Stimulated activated CD4-positive, alpha-beta T cell treated with anti-CD3 and anti-CD28 coated beads, Interleukin-15, amount 100 ng/mL, for 24 hours (primary cell): ENCODE measurements at places on chromosomes 3 and 15.

DNA sequence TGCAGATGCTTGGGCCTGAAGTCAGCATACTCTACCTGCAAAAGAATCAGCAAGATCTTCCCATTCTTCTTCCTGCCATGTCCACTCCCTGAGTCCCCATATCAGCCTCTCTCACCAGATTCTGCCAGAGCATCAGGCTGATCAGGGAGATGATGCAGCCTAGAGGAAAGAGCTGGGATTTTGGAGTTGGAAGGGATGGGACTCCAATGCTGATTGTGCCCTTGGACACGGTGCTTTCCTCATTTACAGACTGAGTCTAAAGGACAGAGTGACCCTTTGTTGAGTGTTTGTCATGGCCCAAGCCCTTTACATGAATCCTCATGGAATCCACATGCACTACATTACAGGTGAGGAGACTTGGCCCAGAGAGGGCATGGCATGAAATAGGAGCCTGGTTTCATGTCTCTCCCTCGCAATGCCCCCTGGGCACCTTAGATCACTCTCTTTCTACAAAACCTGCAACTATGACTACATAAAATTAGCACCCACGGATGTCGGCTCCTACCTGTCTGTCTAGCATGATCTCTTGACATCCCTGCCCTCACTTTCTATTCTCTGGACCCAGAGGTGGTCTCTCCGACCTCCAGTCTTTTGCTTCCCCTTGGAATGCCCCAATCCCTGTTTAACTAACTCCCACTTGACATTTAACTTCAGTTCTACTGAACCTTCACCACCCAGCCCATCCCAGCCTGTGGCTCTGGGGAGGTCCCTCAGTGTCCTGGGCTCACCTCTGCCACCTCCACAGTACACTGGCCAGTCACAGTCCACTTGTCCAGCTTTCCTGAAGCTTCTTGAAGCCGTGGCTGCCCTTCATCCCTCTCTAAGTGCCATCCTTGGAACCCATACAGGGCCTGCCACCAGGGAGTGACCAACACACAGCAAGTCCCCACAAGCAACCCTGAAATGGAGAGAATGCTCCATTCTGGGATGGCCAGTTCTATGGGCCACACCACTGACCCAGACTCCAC lies 173.5 kb downstream of the ABHD5 start:
- DNase-seq: no peak

DNA sequence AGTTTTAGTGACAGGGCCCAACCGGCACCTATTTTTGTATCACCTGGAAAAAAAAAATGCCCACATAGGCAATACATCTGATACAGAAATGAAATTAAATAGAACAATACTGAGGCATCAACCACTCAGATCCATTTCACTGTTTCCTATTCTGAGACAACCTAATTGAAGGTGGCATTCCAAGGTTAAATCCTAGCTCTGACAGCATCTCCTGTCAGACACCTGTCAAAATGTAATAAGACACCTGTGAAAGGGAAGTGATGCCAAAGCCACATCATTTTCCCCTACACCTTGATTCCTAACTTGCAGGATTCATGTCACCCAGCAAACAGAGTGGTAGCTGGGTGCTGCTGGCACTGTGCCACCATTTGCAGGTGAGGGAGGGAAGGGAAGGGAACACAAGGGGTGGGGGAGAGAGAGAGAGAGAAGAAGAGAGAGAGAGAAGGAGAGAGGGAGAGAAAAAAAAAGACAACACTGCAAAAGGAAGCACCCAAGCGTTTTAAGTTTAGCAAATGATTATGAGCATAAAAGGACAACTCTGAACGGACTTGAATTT lies 1044.6 kb upstream of the CFAP20DC start:
- no peak for DNase-seq

DNA sequence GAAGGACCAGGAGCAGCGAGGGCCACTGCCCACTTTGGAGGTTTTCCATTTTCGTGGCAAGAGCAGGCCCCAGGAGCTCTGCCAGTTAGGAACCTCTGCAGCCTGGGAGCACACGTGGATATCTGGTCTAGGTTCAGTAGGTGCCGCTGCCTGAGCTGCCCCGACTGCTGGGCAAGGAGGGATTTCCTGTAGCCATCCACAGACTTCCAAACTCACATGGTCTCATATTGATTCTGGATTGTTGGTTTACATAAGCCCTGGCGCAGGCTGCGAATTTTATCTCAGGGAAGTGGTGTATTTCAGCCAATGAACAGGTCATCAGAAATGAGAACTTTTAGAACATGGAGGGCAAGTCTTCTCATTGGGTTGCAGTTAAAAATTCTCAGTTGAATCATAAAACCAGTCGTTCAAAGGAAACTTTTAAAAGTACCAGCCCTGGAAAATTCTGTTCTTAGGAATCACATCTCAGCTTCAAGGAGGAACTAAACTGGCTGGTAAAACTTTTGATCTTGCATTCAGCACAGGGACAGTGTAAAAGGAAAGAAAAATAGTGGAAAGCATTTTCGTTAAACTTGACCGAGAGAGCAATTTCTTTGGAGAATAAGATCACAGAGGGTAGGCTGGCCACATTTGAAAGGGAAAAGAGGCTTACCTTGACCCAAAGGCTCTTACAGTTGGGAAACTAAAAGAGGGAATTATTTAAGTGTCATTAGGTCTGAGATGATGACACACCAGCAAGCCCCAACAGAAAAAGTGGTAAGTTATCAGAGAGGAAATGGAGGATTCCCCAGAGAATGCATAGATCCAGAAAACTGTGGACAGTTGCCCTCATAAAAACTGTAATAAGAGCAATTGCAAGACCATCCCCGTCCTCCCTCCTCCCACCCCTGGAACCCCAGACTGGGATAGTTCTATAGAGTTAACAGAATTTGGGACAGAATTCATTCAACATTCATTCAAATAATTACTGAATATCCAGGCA lies 6.4 kb upstream of the RTP3 start:
- no peak for DNase-seq

- no peak for DNase-seq
Observed at GRCh38 chr3:143424874-143425273, 305.3 kb downstream of the CHST2 start.

GRCh38 chr3:181431748-181432147 lies 280.0 kb upstream of the SOX2 start:
- DNase-seq: no peak

- DNase-seq: no peak
Observed at GRCh38 chr15:76344893-76345582, 8.5 kb downstream of the ISL2 start.

GRCh38 chr3:32508711-32509110 lies 6.1 kb upstream of the CMTM6 start:
- no peak for DNase-seq

GRCh38 chr15:28885128-28885629 lies 595 bp upstream of the APBA2 start:
- DNase-seq: no peak

DNA sequence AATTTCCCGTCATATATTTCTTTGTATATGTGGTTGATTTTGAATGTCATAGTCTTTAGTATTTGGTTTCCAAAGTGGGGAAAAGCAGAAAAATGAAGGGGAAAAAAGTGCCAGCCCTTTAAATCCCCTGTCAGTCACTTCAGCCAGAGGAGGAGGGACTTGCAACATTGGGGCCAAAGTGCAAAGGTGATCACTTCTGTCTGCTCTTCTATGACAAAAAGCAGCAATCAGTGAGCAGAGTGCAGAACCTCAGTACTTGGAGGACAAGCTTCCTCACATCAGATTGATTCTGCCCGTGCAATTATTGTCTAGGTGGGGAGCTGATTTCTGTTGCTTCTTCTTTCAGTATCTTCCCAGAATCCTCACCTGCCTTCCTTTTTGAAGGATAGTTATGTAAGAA lies 60.0 kb downstream of the STT3B start:
- DNase-seq: no peak

DNA sequence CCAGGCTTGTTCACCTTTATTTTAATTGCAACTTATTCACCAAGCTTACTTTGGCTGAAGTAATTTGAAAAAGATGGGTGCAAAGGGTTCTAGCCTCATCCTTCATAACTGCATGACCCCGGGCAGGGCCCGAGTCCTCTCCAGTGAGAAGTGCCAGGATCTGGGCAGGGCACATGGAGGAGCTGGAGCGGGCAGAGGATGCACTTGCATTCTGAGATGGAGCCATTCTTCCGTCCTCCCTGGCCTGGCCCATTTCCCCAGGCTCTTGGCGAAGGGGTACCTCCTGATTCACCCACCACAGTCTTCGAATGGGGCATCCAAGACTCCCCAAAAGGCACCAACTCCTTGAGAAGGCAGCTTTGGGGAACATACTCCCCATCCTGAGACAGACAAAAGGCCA lies 22.5 kb upstream of the PLXND1 start:
- no peak for DNase-seq

- no peak for DNase-seq
Observed at GRCh38 chr3:194738254-194739093, 52.8 kb downstream of the FAM43A start.

- no peak for DNase-seq
Observed at GRCh38 chr3:8573342-8573926, 71.2 kb downstream of the SSUH2 start.

GRCh38 chr15:62896380-62896866 lies 146.1 kb upstream of the TPM1 start:
- DNase-seq: no peak

- no peak for DNase-seq
Observed at GRCh38 chr3:189586941-189587663, 44.1 kb upstream of the TP63 start.

GRCh38 chr15:31577108-31577507 lies 250.5 kb downstream of the KLF13 start:
- no peak for DNase-seq

DNA sequence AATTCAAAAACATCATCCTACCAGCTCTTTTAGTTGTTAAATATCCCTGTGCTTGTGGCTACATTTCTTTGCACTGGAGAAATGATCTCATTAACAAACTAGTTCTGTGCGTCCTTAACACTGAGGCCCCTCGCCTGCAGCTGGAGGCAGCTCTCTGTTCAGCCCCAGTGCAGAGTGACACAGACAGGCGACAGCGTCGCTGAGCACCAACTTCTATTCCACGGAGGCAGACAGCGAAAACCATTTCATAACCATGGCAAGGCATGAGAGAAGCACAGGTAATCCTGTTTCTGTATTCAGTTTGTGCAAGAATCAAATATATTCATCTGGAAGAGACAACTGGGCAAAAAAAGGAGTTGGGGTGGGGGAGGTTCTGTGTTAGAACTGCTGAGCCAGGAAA lies 530.7 kb downstream of the ZIC1 start:
- DNase-seq: no peak

GRCh38 chr3:166864473-166865467 lies 515.3 kb downstream of the ZBBX start:
- DNase-seq: no peak

DNA sequence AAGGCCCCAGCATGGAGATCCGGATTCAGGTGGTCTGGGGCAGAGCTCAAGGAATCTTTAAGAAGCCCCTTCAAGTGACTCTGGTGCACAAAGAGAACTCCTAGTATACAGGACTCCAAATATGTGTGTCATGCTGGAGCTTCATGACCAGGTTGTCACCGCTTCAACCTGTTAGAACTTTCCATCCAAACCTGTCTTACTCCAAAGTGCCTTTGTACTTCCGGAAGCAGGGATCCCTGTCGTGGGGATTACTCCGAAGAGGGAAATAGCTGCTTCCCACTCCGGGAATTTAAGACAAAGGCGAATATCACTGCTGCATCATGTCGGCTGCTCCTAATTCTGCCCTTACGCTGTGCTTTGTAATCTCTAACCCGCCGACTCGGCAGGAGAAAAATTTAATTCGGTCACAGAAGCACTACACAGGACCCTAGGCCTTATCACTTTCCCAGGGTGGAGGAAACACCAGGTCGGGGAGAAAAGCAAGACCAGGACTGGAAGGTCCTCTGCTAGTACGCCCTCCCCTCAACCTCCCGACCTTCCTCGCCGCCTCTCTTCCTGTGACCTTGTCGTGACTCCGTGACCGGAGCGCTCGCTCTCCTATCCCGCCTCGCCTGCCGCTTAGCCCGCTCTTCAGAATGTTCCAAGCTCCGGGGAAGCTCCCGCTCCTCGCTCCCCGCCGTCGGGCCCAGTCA lies 730 bp downstream of the HIGD1A start:
- DNase-seq: peak; percentile 59

GRCh38 chr3:182905623-182906022 lies 74.7 kb downstream of the DCUN1D1 start:
- no peak for DNase-seq

DNA sequence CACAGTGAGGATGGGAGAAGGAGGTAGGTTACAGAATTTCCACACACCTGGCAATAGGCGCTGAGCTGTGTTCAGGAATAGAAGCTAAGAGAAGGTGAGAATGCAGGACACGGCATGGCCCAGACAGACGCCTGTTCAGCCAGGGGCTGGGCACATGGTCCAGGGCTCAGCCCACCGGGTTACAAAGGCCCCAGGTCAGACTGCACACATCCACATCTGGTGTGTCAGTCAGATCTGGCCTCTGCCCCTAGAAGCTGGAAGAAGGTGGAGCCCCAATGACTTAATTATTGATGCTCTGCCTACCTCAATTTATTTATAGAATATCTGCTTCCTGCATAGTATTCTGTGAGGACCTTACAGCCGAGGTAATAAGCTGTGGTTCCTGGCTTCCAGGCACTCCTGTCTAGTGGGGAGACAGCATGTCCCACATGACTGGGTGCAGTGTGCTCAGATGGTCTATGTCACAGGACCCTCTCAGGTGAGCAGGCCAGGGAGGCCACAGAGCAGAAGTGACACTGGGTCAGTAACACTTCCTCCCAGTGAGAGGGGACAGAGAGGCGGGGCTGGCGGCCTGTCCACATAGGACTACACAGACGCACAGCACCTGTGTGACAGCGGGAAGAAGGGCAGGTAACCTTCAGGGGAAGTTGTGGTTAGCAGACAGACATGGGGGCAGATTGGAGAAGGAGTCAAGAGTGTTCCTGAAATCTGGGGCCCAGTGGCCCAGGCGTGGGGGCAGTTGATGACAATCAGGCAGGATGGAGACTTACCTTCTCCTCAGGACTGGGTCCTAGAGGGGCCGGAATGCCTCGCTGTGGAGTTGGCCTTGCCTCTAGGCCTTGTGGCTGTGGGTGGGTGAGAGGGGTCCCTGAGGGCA lies 38.6 kb upstream of the PLXNA1 start:
- no peak for DNase-seq

DNA sequence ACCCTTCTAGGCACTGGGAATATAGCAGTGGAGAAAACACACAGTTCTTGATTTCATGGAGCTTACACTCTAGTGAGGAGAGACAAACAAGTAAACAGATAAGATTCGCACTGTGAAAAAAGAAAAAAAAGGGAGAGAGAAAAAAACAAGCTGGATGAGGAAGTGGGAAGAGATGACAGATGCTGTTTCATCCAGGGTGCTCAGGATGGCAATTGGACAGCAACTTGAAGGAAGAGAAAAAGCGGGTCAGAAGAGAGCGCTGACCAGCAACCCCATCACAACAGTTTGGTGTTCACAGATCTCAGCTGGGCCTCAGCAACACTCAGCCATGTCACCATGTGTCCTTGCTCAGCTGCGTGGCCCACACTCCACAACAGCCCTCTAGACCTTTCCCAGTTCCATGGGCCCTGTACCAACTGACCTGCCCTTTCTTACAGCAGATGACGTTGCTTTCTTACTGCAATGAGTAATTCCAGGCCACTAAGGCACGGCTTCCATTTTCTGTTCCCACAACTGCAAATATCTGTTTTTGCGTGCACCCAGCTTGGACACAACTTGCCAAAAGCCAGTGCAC lies 230.8 kb downstream of the MEX3B start:
- DNase-seq: no peak

- no peak for DNase-seq
Observed at GRCh38 chr15:95884276-95884675, 446.2 kb upstream of the NR2F2 start.

GRCh38 chr15:28123408-28124023 lies 24.4 kb upstream of the OCA2 start:
- DNase-seq: peak; percentile 62
